ENCODE measurements at places on chromosomes 16 and 17.

DNA sequence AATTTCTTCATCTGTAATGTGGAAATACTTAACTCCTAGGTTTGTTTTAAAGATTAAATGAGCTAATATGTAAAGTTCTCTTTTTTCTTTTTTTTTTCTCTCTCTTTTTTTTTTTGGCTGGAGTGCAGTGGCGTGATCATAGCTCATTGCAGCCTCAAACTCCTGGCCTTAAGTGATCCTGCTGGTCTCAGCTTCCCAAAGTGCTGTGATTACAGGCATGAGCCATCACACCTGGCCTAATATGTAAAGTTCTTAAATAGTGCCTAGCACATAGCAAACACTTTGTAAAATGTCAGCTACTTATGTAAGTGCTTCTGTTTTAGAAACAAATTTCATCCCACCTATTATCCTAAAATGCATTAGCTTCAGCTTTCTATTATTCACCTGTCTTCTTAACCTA, 40.0 kb downstream of the TMC6 start:
- no peak for DNase-seq

- no peak for DNase-seq
Measured at GRCh38 chr17:4134721-4135120, 8.1 kb downstream of the ZZEF1 start.

GRCh38 chr16:2535625-2536013, 2.2 kb upstream of the PDPK1 start:
- no peak for DNase-seq

- DNase-seq, result no peak
Measured at GRCh38 chr16:57724531-57724930, 11.0 kb upstream of the KATNB1 start.

- no peak for DNase-seq
Measured at GRCh38 chr17:17228521-17229279, 8.3 kb downstream of the FLCN start.

- DNase-seq, result no peak
Measured at GRCh38 chr16:66287416-66287815, 79.1 kb upstream of the CDH5 start.

DNA sequence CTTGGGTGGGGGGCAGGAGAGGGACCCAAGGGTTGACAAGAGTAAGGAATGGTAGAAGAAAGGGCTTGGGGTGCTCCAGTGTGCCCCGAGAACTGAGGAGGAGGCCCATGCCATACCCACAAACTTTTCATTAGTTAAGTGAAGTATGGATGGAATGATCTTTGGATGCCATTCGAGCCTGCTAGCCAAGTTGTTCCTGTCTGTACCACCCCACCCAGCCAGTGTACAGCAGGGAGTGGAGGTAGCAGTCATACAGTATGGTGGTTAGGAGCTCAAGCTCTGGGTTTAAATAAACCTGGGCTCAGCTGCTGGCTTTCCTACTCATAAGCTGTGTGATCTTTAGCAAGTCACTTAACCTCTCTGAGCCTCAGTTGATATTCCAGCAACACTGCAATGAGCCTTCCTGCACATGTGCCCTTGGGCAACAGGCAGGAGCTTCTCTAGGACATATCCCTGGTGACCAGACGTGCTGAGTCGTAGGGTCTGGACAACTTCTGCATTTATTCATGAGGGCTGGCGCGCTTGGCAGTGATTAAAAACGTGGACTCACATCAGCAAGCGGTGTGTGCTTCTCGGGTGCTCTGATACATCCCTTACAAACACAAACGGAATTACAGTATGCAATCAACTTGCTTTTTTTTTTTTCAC, 22.9 kb downstream of the ITPRIPL2 start:
- DNase-seq, result no peak

DNA sequence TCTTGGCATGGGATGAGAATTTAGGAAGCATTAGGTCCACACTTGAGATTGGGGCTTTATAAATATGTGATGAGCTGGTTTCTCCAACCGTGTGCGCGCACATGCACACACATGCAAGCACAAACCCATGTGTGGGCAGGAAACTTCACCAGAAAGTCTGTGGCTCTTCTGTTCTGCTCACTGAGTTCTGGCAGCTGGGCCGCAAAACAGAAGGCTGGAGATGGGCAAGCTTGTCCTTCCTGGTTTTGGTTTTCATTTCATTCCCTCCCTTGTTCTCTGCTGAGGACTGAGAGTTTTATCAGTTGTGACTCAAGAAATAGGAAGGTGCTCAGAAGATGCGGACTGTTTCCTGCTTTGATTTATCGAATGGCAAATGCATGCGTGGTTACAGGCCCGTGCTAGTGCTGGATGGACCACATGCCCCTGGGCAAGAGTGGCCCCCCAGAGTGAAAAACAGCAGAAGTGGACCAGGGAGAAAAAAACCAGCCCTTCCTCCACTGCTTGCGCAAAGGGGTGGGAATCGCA, 14.1 kb downstream of the MAP3K14 start:
- no peak for DNase-seq

DNA sequence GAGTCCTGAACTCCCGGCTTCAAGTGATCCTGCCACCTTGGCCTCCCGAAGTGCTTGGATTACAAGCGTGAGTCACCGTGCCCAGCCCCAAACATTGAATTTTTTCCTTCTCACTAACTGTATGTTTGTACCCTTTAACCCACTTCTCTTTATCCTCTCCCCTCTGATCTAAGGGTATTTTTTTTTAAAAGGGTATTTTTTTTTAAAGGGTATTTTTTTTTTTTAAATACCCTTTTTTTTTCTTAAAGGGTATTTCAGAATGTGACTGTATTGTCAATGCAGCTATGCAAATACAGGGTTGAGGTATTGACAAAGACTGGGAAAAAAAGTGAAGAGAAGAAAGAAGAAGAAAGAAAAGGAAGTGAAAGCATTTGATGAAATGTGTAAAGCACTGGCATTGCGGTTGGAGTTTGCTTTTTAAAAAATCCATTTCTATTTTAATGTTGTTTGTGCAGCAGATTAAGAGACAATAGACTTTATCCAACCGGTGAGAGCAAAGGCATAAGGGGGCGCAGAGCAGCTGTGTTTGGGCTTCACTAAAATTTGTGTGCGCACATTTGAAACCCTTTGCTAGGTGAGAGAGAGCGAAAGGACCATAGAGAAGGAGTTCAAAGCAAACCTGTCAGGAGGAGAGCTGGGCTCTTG, 42.4 kb downstream of the SYT17 start:
- DNase-seq, result no peak

- DNase-seq, result no peak
Measured at GRCh38 chr17:7676533-7676932, 10.8 kb downstream of the TP53 start.

- DNase-seq, result peak; percentile 77
Measured at GRCh38 chr16:86563469-86564345, 2.9 kb upstream of the FOXC2 start.

DNA sequence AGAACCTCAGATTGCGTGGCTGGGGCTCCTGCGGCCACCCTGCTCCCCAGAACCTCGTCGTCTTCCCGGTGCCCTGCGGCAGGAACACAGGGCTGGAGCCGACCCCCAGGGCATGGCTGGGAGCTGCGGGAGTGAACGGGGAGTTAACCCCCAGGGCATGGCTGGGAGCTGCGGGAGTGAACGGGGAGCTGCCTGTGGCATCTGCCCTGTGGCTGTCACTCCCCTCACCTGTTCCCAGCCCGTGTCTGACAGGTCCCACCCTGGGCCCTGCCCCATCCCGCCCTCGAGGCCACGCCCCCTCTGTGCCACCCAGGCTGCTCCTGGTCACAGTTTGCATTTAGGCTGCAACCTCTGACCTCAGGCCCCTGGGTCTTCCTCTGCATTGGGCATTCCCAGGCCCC, 39.4 kb upstream of the ACSF3 start:
- DNase-seq, result no peak

GRCh38 chr17:35892091-35893035, 12.2 kb upstream of the CCL5 start:
- no peak for DNase-seq

GRCh38 chr17:78291944-78292910, 60.8 kb downstream of the TMEM235 start:
- no peak for DNase-seq

GRCh38 chr17:48523010-48523409, 7.8 kb downstream of the HOXB1 start:
- DNase-seq, result no peak

GRCh38 chr16:55559933-55560516, 6.5 kb upstream of the CAPNS2 start:
- DNase-seq, result no peak

DNA sequence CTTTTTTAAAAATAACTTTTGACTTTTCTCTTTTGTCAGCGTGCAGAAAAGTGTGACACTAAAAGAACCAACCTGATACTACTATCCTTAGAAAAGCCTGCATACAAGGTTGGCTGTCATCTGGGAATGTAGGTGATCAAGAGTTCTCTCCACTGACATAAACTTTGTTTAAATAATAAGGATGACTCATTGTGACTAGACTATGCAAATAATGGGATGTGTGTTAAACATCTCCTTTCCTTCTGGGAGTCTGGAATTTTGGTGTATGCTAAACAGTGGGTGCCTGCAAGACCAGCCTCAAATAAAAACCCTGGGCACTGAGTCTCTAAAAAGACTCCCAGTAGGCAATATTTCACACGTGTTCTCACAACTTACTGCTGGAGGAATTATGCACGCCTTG, 373.4 kb downstream of the CNTNAP4 start:
- no peak for DNase-seq

Data from nucleus accumbens (tissue), 56 donors.